ENCODE measurements at places on chromosomes 11 and 22.

DNA sequence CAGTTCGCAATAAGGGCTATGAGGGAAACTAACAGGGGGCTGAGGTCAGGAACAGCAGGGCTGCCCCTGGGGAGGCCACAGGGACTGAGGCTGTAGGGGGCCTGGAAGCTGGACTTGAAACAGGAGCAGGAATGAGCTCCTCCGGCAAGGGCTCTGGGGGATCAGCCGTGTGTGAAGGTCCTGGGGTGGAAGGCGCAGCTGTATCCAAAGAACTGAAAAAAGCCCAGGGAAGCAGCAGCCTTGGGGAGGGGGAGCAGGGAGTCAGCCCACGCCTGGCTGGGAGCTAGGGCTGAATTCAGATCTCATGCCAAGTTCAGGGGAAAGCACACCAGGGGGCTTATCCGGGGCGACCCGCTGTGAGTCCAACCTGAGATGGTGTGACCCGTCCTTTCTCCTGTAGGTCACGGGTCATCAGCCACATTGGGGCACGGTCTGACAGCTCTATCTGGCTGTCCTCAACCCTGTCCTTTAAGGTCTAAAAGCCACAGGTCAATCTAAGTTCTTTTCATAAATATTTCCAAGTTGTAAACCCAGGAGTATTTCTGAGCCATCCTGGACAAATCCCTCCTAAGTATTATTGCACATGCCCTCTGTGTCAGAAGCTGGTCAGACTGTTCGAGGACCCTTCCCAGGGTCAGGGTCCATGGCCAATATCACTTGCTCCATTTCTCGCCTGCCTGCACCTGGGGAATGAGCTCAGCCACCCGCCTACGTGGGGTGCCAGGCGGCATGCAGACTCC, 18.0 kb downstream of the TP53AIP1 start:
- no peak for DNase-seq

- no peak for DNase-seq
Measured at GRCh38 chr11:111462329-111462728, 49.9 kb downstream of the BTG4 start.

- no peak for DNase-seq
Measured at GRCh38 chr11:3837793-3838192, 3.0 kb downstream of the RHOG start.

DNA sequence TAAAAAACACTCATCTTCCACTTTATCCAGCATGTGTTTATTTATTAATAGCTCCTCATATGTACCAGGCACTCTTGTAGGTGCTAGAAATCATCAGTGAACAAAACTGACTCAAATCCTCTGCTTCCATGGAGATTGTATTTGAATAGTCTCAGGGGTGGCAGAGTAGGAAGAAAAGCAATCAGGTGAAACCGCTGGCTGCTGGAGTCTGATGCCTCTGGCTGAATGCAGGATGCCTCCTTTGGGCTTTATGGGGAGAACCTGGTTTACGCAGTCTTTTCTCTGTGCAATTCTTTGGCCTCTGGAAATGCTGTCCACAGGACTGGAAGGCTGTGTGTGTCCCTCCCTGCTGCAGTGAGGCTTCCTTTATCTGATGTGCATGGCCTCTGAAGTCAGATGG, 12.8 kb upstream of the OSBP2 start:
- DNase-seq: no peak

GRCh38 chr22:24416611-24417010, 10.8 kb upstream of the ADORA2A start:
- no peak for DNase-seq

- no peak for DNase-seq
Measured at GRCh38 chr22:42069801-42070516, 653 bp downstream of the NAGA start.

DNA sequence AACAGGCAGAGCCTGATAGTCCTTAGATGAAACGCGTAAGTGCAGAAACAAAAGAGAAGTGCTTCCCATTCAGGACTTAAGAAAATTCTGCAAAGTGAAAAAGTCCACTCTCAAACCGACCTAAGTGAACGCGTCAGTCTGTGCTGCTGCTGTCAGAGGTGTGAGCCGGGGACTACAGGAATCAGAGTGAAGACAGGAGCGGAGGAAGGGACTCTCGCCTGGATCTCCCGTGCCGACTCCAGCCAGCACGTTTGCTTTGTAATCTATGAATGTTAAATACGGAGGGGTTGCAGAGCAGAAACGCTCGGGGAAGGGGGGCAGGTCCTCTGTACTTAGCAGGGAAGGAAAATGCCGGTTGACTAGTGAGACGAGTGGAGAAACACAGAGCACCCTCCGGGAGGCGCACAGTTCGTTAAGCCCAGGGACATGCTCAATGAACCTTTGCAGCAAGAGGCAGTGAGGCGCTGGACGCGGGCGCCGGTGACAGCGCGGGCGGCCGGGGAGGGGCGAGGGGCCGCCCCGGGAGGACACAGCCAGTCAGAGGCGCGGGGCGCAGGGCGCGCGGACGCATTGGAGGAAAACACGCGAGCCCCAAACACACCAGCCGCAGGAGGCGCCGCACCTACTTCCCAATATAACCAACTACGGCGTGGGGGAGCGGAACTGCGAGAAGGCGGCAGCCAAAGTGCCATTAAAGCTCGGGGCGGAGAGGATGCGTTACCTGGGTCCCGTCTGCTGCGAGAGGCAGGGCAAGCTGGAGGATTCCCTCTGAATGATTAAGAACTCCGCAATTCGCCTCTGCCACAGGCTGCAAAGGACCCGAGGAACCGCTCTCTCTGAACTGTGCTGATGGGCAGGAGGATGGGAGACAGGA, at the start of gene CNTN5:
TSS of gene CNTN5 (plus strand) at position 598 of the 874 bp plus-strand sequence.
- no peak for DNase-seq

DNA sequence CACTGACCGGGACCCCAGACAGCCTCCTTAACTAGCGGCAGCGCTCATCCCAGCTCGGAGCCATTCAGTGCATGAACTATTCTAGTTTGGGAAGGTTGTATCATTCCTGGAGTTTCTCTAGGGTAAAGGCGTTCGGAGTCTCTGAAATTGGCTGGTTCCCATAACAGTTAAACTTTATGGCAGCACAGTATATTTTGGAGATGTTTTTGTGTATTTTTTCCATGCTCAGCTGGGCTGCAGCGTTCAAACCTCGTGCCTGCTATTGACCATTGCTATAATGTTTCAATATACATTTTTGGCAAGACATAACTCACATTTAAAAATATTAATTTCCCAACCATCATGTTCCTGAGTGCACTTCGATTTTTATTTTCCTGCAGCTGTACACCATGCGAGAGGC, 169.7 kb downstream of the ST3GAL4 start:
- no peak for DNase-seq

- no peak for DNase-seq
Measured at GRCh38 chr22:24095826-24096757, 85.0 kb downstream of the CABIN1 start.

- DNase-seq: no peak
Measured at GRCh38 chr22:25360891-25361645, 141.6 kb downstream of the CRYBB2 start.

GRCh38 chr11:42890773-42891172, 421.0 kb upstream of the API5 start:
- no peak for DNase-seq

DNA sequence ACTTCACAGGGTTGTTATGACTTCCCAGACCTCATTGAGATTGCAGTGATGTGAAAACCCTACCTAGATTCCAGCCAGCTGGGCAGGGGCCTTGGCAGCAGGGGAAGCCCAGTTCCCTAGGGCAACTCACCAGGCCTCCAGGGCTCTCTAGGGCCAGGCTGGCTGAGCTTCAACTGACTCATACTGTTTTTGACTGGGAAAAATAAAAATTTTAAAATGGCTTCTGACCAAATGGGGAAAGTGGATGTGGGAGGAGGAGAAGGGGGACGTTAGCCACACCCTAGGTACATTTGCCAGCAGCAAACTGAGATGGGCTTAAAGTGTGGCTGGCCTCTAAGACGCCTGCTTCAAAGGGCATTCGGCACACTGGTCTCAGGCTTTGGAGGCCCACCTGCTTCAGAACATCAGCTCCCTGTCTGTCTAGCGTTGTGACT, 39.0 kb downstream of the BMAL1 start:
- DNase-seq: no peak

GRCh38 chr11:1338201-1339065, 29.0 kb upstream of the TOLLIP start:
- DNase-seq: no peak

DNA sequence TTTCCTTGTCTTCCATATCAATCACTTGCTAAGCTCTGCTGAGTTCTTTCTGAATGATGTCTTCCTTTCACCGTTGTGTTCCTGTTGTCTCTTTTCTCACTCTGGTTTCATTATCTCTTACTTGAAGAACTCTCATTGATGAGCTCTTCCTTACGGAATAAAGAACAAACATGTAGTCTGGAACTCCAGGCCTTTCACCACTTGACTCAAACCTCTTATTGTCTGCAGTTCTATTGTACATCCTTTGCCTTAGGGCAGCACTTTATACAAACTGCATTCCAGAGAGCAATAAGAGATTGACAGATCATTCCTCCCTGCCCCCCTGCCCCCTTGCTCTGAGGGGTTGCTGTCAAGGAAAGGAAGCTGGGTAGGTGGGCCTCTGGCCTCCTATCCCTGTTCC, 517.4 kb downstream of the TMEM135 start:
- DNase-seq: no peak

DNA sequence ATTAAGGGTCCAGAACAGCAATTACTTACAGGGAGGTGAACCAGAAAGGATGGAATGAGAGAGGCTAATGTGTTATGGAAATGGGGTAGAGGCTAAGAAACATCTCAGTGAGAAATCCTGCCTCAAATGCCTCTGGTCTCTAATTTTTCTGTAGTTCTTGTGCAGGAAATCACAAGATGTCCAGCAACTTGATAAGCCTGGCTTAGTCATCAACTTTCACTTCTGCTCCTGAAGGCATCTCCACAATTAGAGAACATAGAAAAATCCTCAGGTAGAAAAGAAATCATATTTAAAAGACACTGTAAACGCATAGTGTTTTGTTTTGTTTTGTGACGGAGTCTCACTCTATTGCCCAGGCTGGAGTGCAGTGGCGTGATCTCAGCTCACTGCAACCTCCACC, 18.7 kb downstream of the MRGPRX4 start:
- DNase-seq: no peak

DNA sequence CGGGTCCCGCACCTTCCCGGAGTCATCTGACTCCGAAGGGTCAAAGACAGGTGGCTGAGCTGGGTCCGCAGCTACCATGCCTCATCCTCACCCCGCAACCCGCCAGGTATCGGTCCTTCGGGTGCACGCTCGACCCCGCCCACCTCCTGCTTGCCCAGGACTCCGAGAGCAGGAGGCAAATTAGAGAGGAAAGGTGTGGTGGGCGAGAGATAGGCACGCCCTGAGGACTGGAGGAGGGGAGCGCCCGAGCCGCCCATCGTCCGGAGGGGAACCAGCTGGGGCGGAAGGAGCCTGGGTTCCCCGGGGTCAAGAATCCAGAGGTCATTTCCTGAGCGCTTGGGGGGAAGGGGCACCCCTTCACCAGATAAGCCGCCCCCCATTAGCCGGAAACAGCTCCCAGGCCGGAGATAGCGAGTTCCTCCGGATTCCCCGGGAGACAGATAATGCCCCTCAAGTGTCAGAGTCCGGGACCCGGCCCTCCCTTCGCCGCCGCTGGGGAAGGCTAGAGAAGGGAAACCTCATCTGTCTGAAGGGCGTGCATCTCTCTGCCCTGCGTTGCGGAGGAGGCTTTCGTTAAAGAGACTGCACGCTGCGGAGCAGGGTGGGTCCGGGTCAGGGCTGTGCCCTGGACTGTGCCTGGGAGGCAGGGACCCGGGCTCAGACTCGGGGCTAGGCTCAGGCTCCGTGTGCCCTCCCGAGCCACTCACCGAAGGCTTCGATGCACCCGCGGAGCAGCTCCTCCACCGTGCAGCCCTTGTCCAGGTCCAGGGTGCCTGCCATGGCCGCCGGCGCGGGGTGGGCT, 1.7 kb downstream of the RASGRP2 start:
- DNase-seq: no peak

DNA sequence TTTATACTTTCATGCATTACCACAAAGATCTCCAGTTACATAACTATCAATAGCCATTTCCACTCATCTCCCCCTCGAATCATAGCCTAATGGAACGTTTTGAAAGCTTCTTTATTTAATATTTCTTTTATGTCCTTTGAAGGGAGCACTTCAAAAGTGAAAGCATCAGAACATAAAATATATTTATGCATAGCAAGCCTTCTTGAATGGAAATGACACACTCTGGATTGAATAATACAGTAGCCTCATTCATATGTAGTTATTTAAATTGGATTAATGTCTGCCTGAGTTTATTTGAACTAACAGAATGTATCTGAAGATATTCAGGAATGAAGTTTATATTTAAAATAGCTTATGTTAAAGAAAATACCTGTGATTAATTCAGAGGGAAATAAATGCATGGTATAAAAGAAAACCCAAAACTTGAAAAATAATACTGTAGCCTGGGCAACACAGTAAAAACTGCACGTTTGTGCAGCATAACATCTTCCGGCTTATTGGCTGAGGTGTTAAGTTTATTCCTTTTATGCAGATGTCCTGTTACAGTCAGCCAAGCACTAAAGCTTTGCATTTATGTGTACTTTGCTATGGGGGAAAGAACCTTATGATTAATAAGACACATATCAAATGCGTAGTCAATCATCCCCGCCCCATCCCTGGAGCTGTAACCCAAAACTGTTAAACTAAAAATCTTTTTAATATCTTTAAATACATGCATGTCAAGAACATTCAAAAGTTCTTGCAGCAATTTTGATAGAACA, 22.0 kb downstream of the OOSP3 start:
- DNase-seq: no peak

GRCh38 chr22:28351476-28351875, 328.2 kb downstream of the TTC28 start:
- DNase-seq: no peak

GRCh38 chr11:64252003-64252872, 908 bp downstream of the PLCB3 start:
- DNase-seq: no peak

DNA sequence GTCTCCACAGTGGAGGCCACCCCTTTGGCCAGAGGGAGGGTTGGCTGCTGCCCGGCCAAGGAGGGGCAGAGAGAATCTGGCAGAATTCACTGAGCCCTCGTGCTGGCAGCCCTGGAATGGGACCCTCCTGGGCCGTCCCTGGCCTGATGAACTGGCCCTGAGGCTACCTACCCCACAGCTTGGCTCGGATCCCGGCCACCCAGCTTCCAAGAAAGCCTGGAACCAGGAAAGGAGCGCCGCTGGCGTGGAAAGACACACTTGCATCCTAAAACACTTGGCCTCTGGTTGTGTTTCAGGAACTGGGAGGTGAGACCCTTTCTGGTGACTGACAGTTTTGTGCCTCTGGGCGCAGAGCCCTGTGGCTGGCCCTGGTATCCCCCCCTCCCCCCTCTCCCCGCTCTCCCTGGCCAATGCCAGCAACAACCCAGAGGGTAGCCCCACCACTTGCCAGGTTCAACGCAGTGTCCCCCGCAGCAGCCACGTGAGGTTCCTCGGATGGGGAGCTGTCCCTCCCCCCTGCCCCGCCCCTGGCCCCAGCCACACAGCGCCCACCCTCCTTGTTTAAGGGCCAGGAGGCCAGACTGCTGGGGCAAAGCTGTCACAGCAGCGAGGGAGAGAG, 693 bp downstream of the NFAM1 start:
- no peak for DNase-seq

GRCh38 chr11:31953803-31954327, 137.0 kb upstream of the RCN1 start:
- DNase-seq: no peak

GRCh38 chr11:84261707-84262106, 975.5 kb upstream of the CCDC90B start:
- no peak for DNase-seq

- DNase-seq: no peak
Measured at GRCh38 chr11:112497826-112498225, 237.2 kb upstream of the PLET1 start.

- DNase-seq: no peak
Measured at GRCh38 chr11:66050581-66051231, 1.5 kb upstream of the SF3B2 start.

- no peak for DNase-seq
Measured at GRCh38 chr11:108122166-108122628, 830 bp downstream of the ACAT1 start.

Data from activated gamma-delta T cell treated with Interleukin-2 at 50 U/mL for 16 hours (primary cell).